ENCODE measurements at places on chromosomes 6 and 20. TPM values are rescaled to one million over a fixed set of nuclear protein-coding genes. Genes with fewer than 3 reads are reported as not detected.
A peak's percentile ranks its signal among the peaks of the same experiment; 100 is the strongest.

The ZNF165 gene
- polyA plus RNA-seq, result 0.78 TPM

The BPIFB1 gene
- polyA plus RNA-seq, result 0.04 TPM

The DSP gene
- 130 TPM for polyA plus RNA-seq

The SLC22A3 gene
- 0.80 TPM for polyA plus RNA-seq

The HLA-DMA gene
- 20.4 TPM for polyA plus RNA-seq

The METTL24 gene
- polyA plus RNA-seq, result not detected

The NCOA3 gene
- 6.7 TPM for polyA plus RNA-seq

DNA sequence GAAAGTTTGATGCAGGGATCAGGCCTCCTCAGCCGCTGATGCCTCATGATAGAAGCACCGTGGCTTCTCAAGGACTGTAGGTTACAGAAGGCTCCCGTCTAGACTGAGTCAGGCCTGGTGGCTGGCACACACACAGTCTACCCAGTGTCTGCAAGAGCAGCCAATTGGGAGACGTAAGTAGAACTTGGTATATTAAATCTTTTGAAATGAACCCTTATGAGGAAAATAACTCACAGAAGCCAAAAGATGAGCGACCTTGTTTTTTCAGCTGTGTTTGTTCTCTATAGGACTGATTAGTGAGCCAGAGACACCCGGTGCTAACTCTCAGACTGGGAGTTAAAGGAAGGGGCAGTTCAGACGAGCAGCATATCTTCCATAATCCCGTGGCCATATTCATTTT is 5.9 kb upstream of the PDE10A start:
- no peak for DNase-seq

DNA sequence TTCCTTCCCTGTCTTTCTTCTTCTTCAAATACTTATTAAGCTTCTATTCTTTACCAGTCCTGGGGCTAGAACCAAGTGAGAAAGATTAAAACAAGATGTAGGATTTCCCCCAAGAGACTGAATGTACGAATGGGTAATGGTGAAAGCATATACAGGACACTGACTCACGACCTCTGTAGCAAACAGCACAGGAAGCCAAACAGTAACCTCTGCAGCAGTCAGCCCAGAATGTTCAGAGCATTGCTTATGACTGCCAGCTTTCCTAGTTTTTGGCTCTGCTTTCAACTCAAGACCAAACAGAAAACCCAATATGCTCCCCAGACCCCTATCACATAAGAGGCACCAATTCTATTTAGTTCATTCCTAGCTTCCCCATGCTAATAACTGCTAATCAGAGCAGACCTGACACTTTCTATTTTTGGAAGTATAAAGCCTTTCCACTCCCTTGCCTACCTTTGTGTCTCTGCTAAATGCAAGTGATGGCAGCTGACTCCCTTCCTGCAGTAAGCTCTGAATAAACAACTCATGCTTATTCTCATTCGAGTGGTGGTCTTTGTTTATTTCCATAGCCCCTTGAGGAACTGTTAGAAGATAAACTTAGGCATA is 690.6 kb downstream of the EPM2A start:
- DNase-seq, result no peak

- DNase-seq, result peak; percentile 63
These were observed 1.2 kb downstream of the MYB start for GRCh38 chr6:135182071-135183001.

- DNase-seq, result no peak
These were observed 8.7 kb downstream of the EZR start for GRCh38 chr6:158810155-158811095.

DNA sequence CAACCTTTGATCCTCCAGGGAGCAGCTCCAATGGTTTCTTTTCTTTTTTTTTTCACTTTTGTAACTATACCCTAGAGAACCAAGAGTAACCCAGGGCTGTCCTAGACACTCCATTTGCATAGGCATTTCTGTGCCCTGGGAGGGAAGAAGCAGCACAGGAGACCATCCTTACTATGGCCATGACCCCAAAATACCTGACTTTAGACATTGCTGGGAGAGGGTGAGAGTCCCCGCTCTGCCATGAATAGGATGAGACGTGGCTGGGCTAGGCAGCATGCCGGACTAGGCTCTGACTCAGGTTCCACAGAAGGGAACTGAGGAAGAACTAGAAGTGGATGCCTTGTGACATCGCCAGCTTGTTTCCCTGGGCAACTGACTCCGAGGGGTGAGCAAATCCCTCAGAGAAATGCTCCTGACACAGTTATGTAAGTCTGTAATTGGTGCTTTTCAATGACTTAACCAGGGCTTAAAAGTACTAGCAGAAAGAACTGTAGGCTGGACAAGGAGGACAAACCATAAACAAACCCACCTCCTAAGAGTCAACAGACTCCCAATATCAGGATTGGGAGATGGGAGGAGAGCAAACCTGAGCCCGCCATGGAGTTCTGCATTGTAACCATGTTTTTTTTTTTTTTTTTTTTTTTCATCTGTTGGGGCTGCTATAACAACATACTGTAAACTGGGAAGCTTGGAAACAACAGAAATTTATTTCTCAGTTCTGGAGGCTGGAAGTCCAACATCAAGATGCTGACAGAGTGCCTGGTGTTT is 910 bp upstream of the ADTRP start:
- DNase-seq, result no peak

DNA sequence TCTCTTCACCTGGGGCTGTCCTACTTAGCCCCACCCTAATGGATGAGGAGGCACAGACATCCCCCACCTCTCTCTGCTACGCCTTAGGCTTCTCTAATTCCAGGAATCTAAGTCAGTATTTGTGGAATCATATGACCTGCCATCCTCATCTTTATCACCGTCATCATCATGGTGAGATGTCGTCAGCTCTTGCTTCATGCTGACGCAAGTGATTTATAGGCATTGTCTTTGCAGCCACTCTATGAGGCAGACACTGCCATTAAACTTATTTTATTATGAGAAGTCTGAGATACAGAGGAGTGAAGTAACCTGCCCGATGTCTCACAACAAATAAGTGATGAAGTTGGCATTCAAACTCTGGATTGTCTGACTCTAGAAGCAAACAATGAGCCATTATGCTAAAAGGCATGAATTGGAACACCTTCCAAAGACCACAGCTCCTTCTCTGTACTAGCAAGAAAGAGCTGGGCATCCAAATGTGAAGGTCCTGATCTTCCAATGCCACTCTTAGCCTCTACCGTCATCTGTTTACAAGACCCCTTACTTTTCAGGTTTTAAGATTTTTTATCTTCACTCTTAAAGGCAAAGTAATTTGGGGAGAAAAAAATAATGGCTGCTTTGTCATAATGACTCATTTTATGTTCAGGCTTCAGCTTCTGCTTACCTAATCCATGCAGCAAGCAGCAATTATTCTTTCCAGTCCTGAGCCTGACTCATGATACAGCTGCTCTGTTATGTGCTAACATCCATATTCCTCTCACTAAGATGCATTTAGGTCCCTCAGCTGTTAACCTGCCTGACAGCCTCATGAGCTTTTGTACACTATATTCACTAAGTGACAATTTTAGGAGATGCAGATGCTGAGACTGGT is 113.7 kb upstream of the BCLAF1 start:
- no peak for DNase-seq

Data from heart left ventricle (tissue), 16 donors.